ENCODE measurements at places on chromosomes 5 and 9. TPM values are rescaled to one million over a fixed set of nuclear protein-coding genes. Genes with fewer than 3 reads are reported as not detected.

DNA sequence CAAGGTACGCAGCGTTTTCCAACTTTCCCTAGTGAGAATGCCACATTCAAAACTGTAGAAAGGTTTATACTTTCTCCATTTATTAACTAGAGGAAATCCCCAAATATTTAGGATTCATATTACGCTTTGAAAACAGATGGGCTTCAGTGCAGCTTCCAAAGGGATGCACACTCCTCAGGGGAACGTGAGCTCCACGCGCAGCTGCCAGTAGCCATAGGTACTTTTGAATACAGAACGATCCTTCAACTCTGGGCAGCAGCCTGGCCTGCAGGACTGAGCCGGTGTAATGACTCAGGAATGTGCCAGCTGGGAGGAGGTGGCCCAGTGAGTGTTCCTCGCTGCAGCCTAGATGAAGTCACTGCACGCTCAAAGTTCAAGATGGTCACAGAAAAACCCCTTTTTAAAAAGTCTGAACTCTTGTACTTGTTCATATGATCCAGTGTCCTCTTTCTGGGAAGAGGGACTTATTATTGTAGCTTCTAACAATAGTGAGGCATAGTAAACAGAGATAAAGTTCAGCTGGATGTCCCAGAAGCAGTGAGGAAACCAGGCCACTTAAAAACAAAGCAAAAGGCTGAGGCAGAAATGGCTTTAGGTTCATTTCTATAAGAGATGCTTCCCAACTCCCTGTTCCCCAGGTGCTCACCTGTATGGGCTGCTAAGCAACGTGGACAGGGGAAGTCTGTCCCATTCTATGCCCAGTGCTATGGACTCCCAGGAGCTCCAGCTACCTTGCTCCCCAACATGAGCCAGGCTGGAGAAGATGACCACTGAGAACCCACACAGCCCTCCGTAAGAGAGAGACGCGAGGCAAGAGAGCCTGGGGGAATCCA, 130.0 kb downstream of the LHFPL2 start:
- peaks cover 3% of the 10 kb centered on the region for H3K36me3 ChIP-seq
- DNase-seq, result no peak
- no peak overlapping the region for H3K4me3 ChIP-seq
- H3K27ac ChIP-seq, result peak overlapping the region; percentile 79
- no peaks in the 10 kb centered on the region for H3K27me3 ChIP-seq
- H3K4me1 ChIP-seq, result peaks cover 22% of the 10 kb centered on the region

DNA sequence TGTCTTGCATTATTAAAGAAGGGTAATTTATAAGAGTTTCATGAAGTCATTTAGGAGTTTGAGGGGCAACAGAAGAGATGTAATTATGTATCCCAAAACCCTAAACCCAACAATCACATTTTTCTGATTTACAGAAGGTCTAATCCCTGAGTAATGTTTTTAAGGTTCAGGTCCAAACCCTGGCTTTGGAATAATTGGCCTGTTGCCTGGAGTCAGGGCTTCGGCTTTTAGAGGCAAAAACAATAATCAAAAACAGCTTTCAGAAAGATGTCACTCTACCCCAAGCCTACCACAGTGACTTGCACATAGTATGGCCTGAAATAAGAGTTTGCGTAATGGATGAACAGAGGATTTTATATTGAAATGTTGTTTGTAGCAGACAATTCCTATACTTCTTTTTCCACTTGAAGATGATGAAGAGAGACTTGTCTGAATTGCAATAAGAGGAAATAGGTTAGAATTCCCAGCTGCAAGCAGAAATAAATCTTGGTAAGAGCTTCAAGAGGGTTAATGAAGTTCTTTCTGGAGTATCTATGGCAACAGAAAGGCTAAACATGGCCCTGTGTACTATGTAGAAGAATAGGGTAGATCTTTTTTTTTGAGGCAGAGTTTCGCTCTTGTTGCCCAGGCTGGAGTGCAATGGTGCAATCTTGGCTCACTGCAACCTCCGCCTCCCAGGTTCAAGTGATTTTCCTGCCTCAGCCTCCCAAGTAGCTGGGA, 152.0 kb downstream of the GPBP1 start:
- DNase-seq, result no peak
- H3K27me3 ChIP-seq, result no peaks in the 10 kb centered on the region

- no peaks in the 10 kb centered on the region for H3K36me3 ChIP-seq
- peaks cover 33% of the 10 kb centered on the region for H3K4me1 ChIP-seq
- H3K27me3 ChIP-seq, result peaks cover 9% of the 10 kb centered on the region
- peak overlapping the region; percentile 67 for H3K4me3 ChIP-seq
These were observed 881 bp upstream of the B4GALT1 start for GRCh38 chr9:33167972-33168461.

GRCh38 chr9:35035851-35036701, 36.3 kb downstream of the VCP start:
- no peaks in the 10 kb centered on the region for H3K4me1 ChIP-seq
- H3K36me3 ChIP-seq, result peaks cover 11% of the 10 kb centered on the region
- no peak overlapping the region for H3K27ac ChIP-seq
- DNase-seq, result no peak
- no peak overlapping the region for H3K4me3 ChIP-seq

DNA sequence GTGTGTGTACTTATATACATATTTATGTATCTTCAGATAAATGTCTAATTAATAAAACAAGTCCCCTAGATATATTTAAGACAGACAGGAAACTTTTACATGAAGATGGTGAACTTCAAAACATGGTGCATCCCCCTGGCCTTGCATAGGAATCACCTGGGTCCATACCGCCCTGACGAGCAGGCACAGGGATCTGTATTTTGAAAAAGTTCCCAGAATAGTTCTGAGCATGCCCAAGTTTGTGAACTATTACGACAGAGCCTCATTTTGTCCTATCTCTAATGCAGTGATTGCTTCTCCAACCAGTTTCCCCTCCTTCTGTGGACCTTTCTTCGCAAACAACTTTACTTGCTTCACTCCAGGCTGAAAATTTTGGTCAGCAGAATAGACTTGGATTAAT, 98.1 kb downstream of the APBA1 start:
- H3K36me3 ChIP-seq, result no peaks in the 10 kb centered on the region
- H3K27me3 ChIP-seq, result no peaks in the 10 kb centered on the region
- no peak overlapping the region for H3K27ac ChIP-seq
- peaks cover 10% of the 10 kb centered on the region for H3K4me1 ChIP-seq
- H3K4me3 ChIP-seq, result no peak overlapping the region

Gene NUTM2F
- total RNA-seq, result 0.09 TPM

DNA sequence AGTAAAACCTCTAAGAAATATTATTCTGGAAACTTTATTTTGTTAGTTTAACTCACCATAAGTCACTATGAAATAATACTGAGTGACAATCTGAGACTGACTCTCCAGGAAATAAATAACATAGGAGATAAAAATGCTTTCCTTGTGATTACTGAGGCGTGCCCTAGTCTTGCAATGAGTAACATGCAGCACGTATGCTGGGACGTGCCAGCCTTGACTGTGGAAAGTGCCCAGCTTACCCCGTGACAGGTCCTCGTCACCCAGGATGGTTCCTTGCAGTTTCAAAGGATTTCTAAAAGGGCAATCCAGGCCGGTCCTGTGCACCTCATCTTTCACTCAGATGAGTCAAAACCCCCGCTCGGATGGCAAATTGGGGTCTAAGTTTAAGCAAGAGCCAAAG, 720.8 kb upstream of the ADAMTS16 start:
- H3K4me1 ChIP-seq, result peaks cover 4% of the 10 kb centered on the region
- no peaks in the 10 kb centered on the region for H3K27me3 ChIP-seq
- H3K4me3 ChIP-seq, result no peak overlapping the region

DNA sequence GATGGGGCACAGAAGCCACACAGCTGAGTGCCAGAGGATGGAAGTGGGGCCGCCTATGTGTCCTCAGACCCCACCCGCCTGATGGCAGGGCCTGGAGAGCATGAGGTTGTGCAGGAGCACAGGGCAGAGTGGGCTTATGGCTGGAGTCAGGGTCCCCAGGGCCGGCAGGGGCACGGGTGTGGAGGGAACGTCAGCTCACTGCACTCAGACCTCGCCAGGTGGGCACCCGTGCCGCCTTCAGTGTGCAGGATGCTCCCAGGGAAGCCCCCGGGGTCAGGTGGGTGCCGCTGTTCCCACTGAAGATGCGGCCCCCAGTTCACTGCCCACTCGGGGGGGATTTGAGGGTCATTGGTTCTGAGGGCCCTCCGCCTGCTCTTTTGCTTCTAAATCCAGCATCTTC, 34.9 kb downstream of the EXOC3 start:
- peak overlapping the region; percentile 49 for H3K4me3 ChIP-seq
- no peaks in the 10 kb centered on the region for H3K4me1 ChIP-seq
- no peak overlapping the region for H3K27ac ChIP-seq
- no peaks in the 10 kb centered on the region for H3K36me3 ChIP-seq
- peaks cover 31% of the 10 kb centered on the region for H3K27me3 ChIP-seq

- H3K4me3 ChIP-seq, result no peak overlapping the region
- DNase-seq, result no peak
- no peaks in the 10 kb centered on the region for H3K27me3 ChIP-seq
- no peak overlapping the region for H3K27ac ChIP-seq
- H3K4me1 ChIP-seq, result peaks cover 33% of the 10 kb centered on the region
- peaks cover 3% of the 10 kb centered on the region for H3K36me3 ChIP-seq
These were observed 73.3 kb upstream of the TARS1 start for GRCh38 chr5:33367416-33367815.

GRCh38 chr5:78280261-78280660, 14.2 kb downstream of the AP3B1 start:
- no peaks in the 10 kb centered on the region for H3K4me1 ChIP-seq
- H3K27ac ChIP-seq, result no peak overlapping the region
- H3K4me3 ChIP-seq, result no peak overlapping the region
- H3K27me3 ChIP-seq, result no peaks in the 10 kb centered on the region

GRCh38 chr9:134870301-134870694, 10.3 kb upstream of the FCN2 start:
- no peaks in the 10 kb centered on the region for H3K36me3 ChIP-seq
- H3K4me3 ChIP-seq, result no peak overlapping the region
- no peak overlapping the region for H3K27ac ChIP-seq
- no peaks in the 10 kb centered on the region for H3K4me1 ChIP-seq
- H3K27me3 ChIP-seq, result no peaks in the 10 kb centered on the region

Gene FGD3
- total RNA-seq, result 4.1 TPM

Gene TTC39B
- 3.7 TPM for total RNA-seq

Gene ZNF462
- 195 TPM for total RNA-seq

GRCh38 chr5:31362931-31363568, 168.8 kb downstream of the DROSHA start:
- no peak overlapping the region for H3K4me3 ChIP-seq
- DNase-seq, result no peak
- no peaks in the 10 kb centered on the region for H3K27me3 ChIP-seq
- no peak overlapping the region for H3K27ac ChIP-seq
- H3K4me1 ChIP-seq, result no peaks in the 10 kb centered on the region

Gene NR3C1
- 1.3 TPM for total RNA-seq

- H3K4me3 ChIP-seq, result no peak overlapping the region
- H3K4me1 ChIP-seq, result peaks cover 5% of the 10 kb centered on the region
- no peak for DNase-seq
- H3K27me3 ChIP-seq, result peaks cover 8% of the 10 kb centered on the region
- no peaks in the 10 kb centered on the region for H3K36me3 ChIP-seq
These were observed 16.3 kb upstream of the SPINK4 start for GRCh38 chr9:33223696-33224095.

Gene RECK
- total RNA-seq, result 9.5 TPM

All from neural crest cell (in vitro differentiated cells).